ENCODE measurements at places on chromosomes 5 and 9.
A peak's percentile ranks its signal among the peaks of the same experiment; 100 is the strongest.

GRCh38 chr5:149201121-149201637 lies 59.9 kb downstream of the ABLIM3 start:
- no peak for DNase-seq

- no peak for DNase-seq
Observed at GRCh38 chr9:133592731-133593409, 16.3 kb downstream of the FAM163B start.

DNA sequence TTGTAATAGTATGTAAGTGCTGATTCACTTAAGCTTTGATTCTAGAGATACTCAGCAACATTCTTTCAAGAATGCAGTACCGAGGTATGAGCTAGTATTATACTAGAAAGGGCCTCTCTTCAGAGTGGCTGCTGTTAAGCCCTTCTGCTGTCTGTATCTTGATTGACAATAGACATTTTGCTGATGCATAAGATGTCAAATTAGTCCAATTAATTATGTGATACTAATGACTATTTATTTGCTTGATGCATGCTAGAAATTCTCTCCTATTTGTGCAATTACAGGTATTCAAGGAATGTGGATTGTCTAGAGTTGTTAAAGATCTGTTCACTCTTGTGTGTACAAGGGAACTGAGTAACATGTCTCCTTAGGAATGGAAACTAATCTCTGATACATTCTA lies 92.3 kb upstream of the PTGER4 start:
- peak; percentile 52 for DNase-seq

DNA sequence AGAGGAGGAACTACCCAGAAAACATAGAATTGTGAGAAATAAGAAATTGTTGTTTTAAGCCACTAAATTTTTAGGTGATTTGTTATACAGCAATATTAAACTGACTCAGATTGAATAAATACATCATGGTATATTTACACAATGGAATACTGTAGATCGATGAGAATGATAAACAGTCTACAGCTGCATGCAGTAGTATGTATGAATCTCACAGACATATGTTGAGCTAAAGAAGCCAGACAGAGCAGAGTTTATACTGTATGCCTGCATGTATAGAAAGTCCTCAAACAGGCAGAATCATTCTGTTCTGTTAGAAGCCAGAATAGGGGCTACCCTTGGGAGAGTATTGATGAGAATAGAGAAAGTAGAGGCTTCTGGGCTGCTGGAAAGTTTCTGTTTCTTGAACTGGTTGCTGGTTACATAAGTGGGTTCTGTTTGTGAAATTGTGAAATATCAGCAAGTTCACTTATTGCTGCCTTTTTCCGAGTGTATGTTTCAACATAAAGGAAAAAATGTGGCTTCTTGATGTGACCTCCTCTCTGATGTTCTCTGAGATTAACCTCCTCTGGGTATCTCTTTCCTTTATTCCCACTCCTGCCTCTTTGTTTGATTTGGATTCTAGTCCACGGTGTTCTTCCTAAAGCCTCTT lies 9.6 kb downstream of the KIAA1958 start:
- no peak for DNase-seq

DNA sequence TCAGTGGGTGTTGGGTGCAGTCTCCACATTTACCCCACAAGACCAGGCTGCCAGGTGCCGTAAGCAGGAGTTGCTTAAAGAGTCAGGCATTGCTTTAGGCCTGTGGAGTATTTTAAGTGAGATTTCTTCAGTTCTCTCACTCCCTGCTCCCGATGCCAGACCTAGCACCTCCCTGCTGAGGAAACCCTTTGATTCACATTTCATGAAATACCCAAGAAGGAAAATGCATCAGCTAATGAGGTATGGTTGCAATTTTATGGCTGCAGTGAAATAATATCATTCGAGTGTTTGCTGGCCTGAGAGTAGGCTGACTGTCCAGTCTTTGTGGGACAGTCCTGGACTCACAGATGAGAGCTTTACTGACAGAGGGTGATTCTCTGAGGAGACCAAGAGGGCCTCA lies 67.4 kb upstream of the CTSL start:
- DNase-seq: no peak

GRCh38 chr5:125245216-125245615 lies 498.8 kb upstream of the ZNF608 start:
- no peak for DNase-seq

DNA sequence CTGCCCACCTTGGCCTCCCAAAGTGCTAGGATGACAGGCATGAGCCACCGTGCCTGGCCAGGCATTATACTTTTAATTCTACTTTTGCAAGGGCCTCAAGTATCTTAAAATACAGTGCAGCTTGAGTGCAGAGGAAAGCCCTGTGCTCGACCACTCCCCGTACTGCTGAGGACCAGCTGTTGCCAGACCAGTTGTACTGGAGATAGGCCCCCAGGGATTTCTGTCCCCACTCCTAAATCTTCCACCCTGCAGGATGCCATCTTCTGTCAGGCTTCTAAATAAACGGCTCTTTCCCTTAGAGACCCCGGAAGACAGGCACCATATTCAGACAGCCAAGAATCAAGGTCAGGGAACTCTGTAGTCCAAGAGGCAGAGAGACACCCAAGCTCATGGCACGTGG lies 16.6 kb upstream of the PSMD5 start:
- DNase-seq: no peak
